ENCODE measurements at places on chromosomes 2 and 18.

- DNase-seq: peak; percentile 24
Observed at GRCh38 chr2:58133395-58133794, 86.8 kb downstream of the VRK2 start.

DNA sequence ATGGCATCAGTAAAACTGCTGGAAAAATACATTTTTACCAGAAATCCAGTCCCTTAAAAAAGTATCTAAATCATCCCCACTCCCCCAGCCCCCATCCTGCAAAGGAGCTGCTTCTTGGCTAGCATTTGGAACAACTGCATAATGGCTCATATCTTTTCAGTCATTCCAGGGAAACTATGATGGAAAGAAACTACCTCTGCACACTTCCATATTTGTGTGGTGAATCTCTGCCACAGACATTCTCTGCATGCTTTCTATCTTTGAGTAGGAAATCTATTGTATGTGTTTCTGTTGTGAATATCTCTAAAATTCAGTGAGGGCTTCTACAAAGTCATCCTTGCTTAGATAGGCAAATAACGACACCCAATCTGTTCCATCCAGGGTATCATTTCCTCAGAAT is 632.3 kb downstream of the LRP1B start:
- peak; percentile 10 for DNase-seq

DNA sequence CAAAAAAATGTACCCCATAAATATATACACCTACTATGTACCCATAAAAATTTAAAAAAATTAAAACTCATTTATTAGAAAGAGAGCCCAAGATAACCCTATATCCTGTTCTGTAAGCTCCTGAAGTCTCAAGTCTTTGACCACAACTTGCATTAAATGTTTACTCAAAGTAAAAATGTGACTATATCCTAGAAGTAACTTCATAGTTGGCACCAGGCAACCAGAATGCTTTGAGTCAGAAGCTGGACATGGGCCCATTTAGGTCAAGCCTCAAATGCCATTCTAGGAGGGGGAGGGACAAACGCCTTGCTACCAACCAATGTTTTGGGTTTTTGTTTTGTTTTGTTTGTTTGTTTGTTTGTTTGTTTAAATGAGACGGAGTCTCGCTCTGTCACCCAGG is 9.3 kb upstream of the TBC1D8 start:
- peak; percentile 76 for DNase-seq

DNA sequence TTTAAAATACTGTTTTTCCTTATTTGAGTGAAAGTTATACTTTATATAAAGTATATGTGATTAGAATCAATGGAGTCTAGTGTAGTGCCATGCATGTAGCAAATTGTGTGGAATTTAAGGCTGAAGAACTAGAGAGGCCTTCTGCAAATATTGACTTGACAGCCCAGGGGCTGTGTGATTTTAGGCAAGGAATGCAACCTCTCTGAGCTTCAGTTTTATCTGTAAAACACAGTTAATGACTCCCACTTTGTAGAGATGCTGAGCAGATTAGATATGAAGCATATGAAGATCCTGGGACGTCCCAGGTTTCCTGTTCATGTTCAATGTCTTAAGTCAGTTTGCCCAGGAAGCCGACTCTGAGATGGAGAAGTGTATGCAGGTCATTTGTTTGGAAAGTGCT is 83.4 kb upstream of the LTBP1 start:
- DNase-seq: no peak

- DNase-seq: no peak
Observed at GRCh38 chr2:158507141-158507540, 50.4 kb downstream of the PKP4 start.

DNA sequence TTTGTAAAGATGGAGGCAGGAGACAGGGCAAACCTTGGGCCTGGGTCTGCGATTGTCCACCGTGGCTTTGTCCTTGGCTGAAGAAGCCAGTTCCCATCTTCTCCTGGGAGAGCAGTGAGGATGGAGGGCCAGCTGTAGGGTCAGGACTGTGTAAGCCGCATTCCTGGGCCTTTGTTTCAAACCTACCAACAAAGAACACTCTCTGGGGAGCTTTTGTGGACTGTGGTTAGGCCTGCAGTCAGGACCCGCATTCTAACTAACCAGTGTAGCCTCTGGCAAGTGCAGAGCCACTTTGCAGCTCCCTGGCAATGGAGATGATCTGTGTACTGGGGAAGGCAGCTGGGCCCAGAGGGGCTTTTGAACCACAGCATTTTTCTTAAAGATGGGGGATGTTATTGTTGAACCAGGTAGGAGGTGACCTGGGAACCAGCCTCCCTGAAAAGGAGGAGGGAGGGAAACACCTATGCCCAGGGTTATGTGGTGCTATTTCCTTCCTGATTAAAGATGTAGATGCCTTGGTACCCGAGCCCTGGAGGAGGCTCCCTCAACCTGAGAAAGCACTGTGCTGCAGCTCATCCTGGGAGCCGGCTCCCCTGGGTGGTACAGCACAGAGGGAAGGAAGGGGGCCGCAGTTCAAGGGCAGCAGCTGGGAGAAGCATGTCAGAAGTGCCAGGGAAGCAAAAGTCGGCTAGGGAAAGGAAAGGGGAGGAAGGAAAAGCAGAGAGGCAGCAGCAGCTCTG is 12.7 kb upstream of the SMAD4 start:
- no peak for DNase-seq

DNA sequence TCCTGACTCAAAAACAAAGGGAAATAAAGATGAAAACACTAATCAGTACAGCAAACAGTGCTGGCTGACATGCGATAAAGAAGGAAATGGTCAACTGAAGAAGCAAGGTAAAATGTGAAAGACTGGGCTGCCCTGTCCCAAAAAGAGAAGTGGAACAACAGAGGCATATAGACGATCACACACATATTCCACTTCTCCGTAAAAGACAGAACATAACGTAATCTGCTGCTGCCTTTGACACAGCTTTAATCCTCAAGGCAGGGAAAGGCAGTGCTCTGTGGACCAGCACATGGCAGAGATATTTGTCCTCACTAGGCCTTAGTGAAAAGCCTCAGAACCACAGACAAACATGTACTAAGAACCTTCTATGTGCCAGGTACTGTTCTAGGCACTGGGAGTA is 24.3 kb upstream of the REL start:
- no peak for DNase-seq

GRCh38 chr2:202121532-202122162 is 48.6 kb downstream of the KIAA2012 start:
- DNase-seq: no peak

DNA sequence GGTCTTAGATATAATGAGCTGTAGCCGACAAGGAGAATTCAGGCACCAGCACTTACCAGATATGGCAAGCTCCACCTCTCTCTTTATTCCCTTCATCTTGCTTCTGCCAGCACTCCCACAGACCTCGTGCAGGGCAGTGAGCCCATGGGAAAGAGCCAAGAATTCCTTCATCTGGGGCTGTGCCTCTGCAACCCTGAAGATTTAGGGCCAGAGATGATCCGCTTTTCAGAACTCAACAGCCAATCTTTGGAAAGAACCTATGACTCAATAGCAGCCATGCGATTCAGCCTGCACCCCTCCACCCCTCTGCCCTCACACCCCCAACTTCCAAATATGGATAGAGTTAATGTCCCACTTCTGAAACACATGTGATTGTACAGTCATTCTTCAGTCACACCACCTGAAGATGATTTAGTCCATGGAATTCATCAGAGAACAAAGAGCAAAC is 533.7 kb upstream of the TNP1 start:
- DNase-seq: peak; percentile 87

GRCh38 chr2:181785691-181786344 is 105.5 kb upstream of the NEUROD1 start:
- DNase-seq: peak; percentile 84

GRCh38 chr18:24725644-24726415 is 265.4 kb downstream of the HRH4 start:
- DNase-seq: no peak

DNA sequence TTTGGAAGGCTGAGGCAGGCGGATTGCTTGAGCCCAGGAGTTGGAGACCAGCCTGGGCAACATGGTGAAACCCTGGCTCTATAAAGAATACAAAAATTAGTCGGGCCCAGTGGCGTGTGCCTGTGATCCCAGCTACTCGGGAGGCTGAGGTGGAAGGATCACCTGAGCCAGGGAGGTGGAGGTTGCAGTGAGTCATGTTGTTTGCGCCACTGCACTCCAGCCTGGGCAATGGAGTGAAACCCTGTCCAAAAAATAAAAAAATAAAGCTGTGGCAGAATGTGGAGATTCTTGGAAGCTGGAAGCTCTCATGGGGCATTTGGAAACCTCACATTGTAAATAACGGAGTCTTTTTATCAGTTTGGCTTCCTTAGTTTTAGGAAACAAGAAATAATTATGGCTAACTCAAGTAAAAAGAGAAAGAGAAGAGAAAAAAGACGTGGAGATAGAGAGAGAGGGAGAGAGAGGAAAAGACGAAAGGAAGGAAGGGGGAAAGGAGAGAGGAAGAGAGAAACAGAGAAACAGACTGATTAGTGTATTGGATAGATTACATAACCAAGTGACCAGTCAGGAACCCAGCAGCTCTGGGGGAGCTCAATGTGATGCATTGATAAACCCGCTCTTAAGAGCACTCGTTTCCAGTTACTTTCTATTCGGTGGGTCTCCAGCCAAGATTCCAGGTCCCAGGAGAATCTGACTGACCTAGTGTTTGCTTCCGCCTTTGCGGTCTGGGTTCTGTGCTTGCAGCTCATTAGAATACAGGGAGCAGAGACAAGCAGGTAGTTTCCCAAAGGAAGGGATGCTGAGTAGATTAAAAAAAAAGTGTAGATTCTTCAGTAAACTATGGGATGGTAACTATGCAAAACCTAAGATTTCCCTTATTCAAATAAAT is 1.1 kb upstream of the SPAST start:
- no peak for DNase-seq

DNA sequence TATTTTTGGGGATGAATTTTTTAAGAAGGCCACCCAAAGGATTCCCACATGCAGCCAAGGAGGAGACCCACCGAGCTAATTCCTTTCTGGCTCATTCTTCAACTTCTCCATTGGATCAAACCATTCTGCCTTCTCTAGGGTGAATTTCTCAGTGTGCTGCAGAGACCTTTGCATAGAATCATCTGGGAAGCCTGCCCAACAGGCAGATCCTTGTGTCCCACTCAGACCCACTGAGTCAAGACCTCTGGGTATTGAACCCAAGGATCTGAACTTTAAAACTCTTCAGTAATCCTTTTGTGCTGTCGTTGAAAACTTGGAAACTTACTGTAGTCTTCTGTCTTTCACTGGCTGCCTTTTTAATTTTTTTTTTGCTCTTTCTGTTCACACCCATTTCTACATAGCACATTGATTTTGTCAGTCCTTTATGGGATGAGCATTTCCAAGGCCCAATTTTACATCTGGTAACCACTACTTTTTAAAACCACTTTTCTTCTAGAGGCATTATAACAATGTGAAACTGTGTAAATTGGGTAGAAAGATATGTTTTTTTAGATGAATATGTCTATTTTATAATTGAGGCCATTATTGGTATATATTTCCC is 120.2 kb downstream of the TSN start:
- no peak for DNase-seq

DNA sequence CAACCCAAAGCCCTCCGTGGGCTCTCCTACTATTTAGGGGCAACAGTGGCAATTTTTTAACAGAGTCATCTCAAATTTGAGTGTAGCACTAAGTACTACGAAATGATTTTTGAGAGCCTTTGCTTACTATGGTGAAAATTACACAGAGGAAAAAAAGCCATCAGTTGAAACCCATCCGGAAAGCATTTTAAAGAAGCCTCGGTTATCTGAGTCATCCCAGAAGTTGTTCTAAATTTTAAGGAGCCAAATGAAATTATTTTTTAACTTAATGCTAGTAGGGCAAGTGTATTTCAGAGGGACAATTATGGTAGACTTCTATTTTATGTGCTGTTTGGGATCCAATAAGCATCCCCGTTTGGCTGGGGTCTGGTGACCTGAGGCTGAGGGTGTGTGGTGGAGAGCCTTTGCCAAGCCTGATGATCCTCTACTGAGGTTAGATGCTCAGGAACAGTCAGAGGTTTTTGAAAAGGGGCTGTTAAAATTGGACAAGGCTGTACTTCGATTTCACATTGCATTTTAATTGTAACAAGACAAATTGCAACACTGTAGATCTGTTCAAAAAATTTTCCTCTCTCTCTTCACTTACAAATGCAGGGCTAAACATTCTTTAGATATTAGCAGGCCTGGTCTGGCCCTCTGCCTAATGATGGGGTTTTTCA is 47.0 kb downstream of the RAPGEF4 start:
- DNase-seq: peak; percentile 7

- no peak for DNase-seq
Observed at GRCh38 chr2:188752311-188752710, 221.9 kb upstream of the COL3A1 start.

DNA sequence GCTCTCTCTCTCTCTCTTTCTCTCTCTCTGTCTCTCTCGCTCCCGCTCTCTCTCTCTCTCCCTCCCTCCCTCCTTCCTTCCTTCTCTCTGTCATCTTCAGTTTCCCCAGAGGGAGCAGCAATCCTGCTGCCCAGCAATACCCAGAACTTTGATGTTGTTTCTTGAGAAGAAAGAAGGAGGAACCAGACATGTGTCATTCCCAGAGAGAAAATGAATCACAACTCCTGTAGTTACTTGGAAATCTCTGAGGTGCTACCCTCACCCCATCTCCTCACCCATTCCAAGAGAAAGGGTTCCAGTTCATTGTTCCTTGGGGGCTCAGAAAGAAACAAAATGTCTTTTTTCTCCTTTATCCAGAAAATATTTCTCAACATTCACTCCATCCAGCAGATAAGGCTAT is 449.1 kb downstream of the TNS1 start:
- no peak for DNase-seq

- DNase-seq: no peak
Observed at GRCh38 chr2:173419506-173419905, 64.8 kb downstream of the CDCA7 start.

- no peak for DNase-seq
Observed at GRCh38 chr2:239662413-239663120, 261.7 kb upstream of the HDAC4 start.

- DNase-seq: no peak
Observed at GRCh38 chr2:172079416-172079815, 5.9 kb upstream of the DLX1 start.

DNA sequence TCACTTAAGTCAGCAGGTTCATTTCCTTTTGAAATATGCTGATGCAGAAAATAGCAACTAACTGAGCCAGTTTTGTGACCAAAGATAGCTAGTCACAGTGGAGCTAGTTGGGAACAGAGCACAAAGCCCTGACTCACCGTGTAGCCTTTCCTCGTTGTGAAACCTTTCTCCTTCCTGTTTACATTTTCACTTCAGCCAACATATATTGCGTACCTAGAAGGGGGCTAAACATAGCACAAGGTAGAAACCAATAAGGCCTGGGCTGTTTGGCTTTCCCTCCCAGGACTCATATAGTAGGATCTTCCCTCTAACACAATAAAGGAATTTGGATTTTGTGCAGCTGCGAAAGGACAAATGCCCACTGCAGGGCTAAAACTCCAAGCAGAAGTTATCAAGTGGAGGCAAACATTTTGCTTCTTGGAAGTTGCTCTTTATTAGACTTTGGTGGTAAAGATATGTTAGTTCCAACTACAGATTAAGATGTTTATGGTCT is 24.5 kb upstream of the LPIN2 start:
- DNase-seq: peak; percentile 80

- DNase-seq: no peak
Observed at GRCh38 chr2:174716785-174717184, 47.5 kb downstream of the CHRNA1 start.

Measured in foreskin fibroblast (primary cell).